Suppressor macrophage treated with lipopolysaccharide for 4 hours (primary cell): ENCODE measurements at places on chromosomes 12 and 14.

DNA sequence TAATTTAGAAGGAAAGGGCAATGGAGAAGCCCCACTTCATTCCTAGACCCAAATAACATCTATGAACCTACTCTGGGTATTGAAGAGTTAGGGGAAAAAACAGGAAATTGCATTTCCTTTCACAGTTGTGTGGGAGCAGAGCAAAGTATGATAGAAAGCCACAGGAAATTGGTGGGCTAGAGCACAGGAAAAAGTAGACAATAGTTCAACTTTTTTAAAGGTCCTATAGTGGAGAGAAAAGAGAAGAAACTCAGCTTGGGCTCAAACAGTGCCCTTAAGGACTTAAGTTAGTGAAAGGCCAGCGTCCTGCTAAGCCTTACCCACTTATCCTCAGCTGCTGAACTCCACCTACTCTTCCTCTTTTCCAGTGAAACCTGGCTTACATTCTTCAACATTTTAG lies 258.1 kb downstream of the DPY19L2 start:
- peak; percentile 15 for DNase-seq

GRCh38 chr14:52741865-52742264 lies 11.9 kb downstream of the STYX start:
- DNase-seq = peak; percentile 5

DNA sequence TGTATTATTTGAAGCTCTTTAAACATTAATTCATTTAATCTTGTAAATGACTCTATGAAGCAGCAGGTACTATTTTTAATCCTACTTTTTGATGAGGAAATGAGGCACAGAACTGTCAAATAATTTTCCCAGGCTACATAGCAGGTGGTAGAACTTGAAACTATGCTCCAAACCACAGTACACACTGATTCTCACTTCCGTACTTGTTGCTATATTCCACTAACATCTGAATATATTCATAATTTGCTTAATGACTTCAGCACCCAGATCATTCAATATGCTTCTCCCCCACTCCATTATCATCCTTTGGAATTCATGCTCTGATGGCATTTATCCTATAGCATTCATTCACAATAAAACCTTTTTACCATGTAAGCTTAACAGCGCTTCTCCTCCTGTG lies 4.9 kb downstream of the ERGIC2 start:
- DNase-seq = no peak

DNA sequence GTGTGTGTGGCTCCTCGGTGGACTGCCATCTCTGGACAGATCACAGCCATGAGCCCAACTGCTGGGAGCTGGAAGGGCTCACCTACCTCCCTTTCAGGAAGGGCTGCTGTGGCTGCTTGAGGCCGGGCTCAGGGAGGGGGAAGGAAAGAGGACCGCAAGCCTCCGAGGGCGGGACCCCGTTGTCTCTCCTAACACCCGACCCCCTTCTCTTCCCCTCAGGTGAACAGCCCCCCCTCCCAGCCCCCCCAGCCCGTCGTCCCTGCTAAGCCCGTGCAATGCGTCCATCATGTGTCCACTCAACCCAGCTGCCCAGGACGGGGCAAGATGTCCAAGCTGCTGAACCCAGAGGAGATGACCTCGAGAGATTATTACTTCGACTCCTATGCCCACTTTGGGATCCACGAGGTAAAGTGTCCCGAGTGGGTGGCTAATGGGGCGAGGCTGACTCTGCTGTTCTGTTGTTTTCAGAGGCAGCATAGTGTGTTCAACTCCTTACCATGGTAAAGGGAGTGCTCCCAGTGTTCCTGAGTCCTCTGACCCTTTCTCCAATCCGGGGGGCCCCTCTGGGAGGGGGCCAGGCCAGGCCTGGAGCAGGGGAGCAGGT lies 49.5 kb downstream of the PRMT8 start:
- no peak for DNase-seq

DNA sequence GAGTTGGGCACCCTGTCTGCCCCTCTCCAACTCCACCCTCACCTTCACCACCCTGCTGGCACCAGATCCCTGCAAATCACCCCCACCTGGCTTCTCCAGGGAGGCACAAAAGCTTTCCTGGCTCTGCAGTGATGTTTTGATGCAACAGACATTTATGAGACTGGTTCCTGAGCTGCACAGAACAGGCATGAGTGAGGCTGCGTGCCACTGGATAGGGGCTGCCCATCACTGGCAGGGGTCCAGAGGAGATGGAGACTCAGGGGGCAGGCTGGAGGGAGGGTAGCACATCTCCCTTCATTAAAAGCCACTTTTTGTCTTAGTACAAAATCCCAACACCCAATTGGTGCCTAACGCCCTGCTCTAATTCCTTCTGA lies 17.3 kb upstream of the ZDHHC22 start:
- DNase-seq = no peak
